Activated CD4-positive, alpha-beta T cell treated with anti-CD3 and anti-CD28 coated beads, Interleukin-2, amount 50 U/mL, for 4 hours (primary cell): ENCODE measurements at places on chromosomes 12 and 14.

DNA sequence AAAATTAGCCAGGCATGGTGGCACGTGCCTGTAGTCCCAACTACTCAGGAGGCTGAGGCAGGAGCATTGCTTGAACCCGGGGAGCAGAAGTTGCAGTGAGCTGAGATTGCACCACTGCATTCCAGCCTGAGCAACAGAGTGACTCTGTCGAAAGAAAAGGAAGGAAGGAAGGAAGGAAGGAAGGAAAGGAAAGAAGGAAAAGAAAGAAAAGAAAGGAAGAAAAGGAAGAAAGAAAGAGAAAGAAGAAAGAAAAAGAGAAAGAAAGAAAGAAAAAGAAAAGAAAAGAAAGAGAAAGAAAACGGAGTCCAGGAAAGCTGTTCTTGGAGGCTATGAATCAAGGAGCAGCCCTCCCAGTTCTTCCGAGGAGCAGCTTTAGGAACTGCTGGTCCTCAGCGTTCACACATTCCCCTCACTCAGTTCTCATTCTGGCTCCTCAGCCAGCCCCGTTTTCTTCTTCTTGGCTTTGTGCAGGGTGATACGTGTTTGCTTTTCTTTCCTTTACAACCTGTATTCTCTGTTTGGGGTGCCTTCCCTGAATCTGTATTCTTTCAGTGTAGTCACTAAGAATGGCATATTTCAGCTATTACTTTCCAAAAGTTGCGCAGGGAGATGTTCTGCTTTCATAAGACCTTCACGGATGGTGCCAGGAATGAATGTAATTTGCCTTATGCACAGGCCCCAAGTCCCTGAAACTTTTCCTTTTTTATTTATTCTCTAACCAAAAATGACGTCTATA, 12.2 kb downstream of the FBXL14 start:
- DNase-seq = no peak

GRCh38 chr14:53925201-53925766, 31.3 kb downstream of the BMP4 start:
- no peak for DNase-seq

DNA sequence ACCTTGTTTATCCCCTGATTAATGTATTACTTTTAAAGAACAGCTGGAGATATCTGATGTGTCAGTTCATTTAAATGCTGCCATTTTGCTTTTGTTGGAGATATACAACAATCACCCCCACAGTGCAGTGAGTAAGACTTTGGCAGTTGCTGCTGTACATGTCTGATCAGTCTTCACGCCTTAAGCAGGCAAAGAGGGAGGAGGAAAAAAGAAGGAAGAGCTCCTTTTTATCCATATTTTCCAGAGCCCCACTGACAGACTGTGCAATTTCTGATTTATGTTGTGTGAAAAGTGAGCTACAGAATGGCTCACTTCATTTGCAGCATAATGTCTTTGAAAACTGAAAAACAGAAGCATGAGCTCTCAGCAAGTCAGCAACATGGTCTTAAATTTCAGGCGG, 319.7 kb upstream of the LRIG3 start:
- no peak for DNase-seq

DNA sequence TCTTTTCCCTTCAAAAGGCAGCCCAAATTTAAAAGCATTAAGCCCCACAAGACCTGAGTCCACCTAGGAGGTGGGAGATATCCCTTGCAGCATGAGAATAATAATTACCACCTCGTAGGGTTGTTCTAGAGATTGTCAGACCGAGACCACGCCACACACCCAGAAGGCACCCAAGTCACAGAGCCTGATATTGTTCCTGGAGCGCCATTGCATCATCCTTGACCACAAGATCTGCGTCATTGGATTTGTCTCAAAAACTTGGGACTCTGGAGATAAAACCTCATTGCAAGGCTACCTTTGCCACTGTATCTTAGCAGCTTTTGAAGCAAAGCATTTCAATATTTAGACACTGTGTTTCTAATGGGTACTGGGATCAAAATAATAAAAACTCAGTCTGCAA, 29.4 kb upstream of the PPP2R5C start:
- DNase-seq = no peak

GRCh38 chr14:97723351-97723750, 926.2 kb downstream of the VRK1 start:
- DNase-seq = no peak

- no peak for DNase-seq
Observed at GRCh38 chr14:50533241-50533705, 904 bp upstream of the MAP4K5 start.

DNA sequence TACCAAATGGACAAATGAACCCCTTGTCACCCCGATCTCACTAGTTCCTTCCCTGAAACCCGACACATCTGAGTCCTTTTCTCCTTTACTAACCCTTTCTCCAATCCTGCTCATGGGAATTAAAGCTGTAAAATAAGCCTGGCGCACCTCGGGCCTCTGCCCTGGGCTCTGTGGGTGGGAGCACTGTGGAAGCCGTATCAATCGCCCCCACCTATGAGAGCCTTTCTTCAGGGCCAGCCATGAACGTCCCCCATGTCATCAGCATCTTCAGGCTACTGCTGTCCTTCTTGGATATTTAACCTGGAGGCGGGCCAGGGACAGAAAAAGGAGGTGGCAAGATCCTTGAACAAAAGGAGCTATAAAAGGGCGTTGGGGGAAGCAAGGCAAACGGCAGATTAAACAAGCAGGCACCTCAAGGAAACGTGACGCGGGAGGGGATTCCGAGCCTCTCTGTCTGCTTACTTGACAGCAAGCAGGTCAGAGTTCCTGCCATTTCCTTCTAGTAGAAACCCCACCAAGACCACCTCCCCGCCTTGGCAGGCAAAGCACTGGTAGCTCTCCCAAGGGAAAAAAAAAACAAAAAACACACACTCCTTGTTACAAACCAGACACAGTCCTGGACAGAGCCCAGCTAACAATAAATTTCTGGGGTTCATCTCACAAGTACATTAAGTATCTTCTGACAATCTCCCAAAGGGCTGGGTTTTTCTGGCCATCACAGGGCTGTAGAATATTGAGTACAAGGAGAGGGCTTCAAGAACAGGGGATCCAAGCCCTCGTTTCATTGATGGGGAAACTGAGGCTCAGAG, 62.9 kb downstream of the DPF3 start:
- no peak for DNase-seq

GRCh38 chr12:12529783-12530421, 32.8 kb downstream of the DUSP16 start:
- DNase-seq = no peak

- DNase-seq = no peak
Observed at GRCh38 chr12:28446031-28446430, 255.8 kb downstream of the CCDC91 start.

DNA sequence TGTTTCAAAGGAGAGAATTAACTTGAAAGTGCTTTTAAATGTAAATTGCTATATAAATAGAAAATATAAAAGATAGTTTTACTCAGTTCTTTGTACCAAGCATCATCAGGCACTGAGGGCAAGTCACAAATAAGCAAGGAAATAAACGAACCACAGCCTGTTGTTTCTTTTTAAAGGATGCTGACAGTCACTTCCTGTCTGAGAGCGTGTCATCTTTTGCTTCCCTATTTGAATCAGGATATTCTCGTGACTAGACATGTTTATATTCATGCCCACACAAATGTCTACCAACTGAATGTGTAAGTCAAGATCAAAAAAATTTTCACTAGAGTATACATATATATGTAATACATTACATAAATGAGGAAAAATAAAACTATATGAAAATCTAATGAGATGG, 31.4 kb upstream of the SLC2A13 start:
- no peak for DNase-seq

GRCh38 chr12:8696442-8697090, 1.2 kb upstream of the RIMKLB start:
- no peak for DNase-seq

GRCh38 chr14:89400529-89400928, 16.5 kb downstream of the FOXN3 start:
- DNase-seq = no peak

DNA sequence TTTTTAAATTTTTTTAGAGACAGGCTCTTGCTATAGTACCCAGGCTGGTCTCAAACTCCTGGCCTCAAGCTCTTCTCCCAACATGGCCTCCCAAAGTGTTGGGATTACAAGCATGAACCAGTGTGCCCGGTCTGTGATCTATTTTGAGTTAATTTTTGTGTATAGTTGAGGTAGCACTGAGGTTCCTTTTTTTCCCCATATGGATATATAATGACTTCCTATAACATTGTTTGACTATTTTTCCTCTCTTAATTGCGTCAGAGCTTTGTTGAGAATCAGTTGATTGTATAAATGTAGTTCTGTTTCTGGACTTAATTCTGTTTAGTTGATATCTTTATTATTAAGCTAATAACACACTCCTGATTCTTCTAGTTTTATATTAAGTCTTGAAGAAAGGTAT, 8.6 kb upstream of the M6PR start:
- no peak for DNase-seq

DNA sequence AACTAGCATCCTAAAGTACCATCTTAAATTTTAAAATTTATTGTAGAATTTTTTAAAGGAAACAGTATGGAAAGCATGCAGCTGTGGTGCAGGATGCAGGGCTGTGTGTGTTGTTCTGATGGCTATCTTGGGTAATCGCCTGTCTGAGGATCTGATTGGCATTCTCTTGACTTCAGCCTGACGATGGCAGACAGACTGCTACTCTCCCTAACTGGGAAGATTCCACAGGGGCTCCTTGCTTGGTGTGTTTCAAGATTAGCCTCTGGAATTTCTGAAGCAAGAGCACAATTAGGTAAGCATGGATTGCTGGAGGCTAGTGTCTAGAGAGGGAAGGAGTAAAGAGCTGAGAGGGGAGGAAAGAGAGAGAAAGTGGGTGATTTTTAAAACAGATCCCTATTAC, 696.8 kb upstream of the LRFN5 start:
- no peak for DNase-seq

DNA sequence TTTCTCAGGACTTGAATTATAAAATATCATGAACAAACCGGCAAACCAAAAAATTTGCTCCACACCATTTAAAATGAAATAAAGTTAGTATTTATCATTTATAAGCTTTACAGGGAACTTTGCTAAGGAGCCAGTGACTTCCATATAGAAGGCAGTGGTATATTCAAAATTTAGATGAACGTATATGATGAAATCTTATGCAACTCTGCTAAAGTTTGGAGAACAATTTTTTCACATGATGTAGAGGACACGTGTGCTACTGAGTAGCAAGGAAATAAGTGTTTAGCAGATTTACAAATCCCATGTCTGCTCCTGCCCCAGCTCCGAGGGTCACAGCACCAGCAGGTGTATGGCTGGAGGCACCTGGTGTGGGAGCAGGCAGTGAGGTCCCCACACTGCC, 70.8 kb upstream of the IFNG-AS1 start:
- DNase-seq = no peak

DNA sequence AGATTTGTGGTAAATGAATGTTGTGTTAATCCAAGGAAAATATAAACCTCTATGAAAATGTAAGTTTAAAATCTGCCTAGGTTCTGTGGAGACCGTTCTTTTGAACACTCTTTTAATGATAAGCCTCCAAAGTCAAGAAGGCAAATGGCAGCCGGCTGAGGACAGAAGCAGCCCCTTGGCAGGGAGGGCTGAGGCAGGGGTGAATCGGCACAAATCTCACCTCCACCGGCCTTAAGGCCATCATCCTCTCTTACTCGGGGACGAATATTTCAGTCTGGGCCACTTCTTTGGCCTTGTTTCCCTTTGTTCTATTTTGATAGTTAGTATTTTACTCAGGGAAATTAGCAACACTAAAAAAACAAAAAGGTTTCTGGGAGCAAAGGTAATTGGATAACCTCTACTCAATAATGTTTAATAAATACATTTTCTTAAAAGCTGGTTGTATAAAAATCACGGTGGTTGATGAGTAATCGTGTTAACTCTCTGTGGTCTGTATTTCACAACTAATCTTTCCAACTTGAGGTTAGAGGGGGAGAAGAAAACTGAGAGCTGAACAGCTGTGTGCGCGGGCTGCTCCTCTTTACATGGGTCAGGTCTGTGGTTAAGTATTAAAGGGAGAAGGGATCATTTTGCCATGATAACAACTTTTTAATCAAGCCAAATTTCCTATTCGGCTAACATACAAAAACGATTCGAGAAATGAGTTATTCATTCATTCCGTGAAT, 18.6 kb downstream of the LGMN start:
- no peak for DNase-seq

- no peak for DNase-seq
Observed at GRCh38 chr12:80242321-80242720, 143.0 kb downstream of the OTOGL start.

GRCh38 chr14:90499121-90499520, 102.3 kb downstream of the CALM1 start:
- DNase-seq = no peak

DNA sequence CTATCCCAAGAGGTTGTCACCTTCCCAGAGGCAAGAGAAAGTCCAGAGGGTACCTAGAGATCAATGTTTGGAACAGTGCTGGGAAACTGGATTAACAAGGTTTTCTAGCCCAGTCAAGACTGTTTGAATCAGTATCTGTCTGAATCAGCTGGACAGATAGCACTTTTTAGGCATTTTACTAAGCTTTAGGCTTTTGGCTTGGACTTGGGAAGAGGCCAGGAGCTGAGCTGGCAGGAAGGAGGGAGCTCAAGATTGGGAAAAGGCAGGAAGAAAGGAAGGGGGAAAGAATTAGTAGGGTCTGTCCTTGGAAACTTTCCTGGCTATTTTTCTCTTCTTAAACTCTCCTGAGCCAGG, 8.3 kb downstream of the IKZF4 start:
- no peak for DNase-seq
